ENCODE measurements at places on chromosomes 12 and 14. TPM values are rescaled to one million over a fixed set of nuclear protein-coding genes. Genes with fewer than 3 reads are reported as not detected.

Gene SLC2A14
- total RNA-seq: 0.28 TPM

Gene MGP
- 0.44 TPM for total RNA-seq

Gene RAB15
- total RNA-seq: 6.4 TPM

Gene KRT2
- not detected for total RNA-seq

Gene CLEC9A
- total RNA-seq: not detected

Gene CEP128
- total RNA-seq: 12.4 TPM

Gene DDN
- total RNA-seq: 0.56 TPM

Gene FLVCR2
- total RNA-seq: 0.11 TPM

Gene OR8S1
- total RNA-seq: not detected

Gene ZBTB39
- total RNA-seq: 6.4 TPM

Gene POTEG
- total RNA-seq: not detected

Gene CMKLR1
- total RNA-seq: not detected

Gene CRIP1
- total RNA-seq: 4.2 TPM

Gene HOXC13
- 4.9 TPM for total RNA-seq

Gene DIP2B
- total RNA-seq: 30.7 TPM

Gene TBC1D30
- 0.31 TPM for total RNA-seq

Gene NUAK1
- total RNA-seq: 55.4 TPM

Gene MAX
- total RNA-seq: 56.4 TPM

Gene ARMH4
- total RNA-seq: 1.1 TPM

Gene LBHD2
- not detected for total RNA-seq

Gene TDRD9
- total RNA-seq: 1.6 TPM

Gene VRTN
- total RNA-seq: not detected

Gene FAM90A1
- total RNA-seq: 0.41 TPM

Gene KRT6A
- 5,507 TPM for total RNA-seq

Gene C3AR1
- total RNA-seq: 0.14 TPM

Gene CCNK
- total RNA-seq: 47.5 TPM

Gene CLEC2B
- total RNA-seq: 1.4 TPM

Gene SLC25A47
- not detected for total RNA-seq

Gene MLXIP
- total RNA-seq: 19.2 TPM

Gene GALNT6
- 95.8 TPM for total RNA-seq

Gene CEBPE
- not detected for total RNA-seq

Gene GLT1D1
- total RNA-seq: not detected

Gene DTX1
- not detected for total RNA-seq

Gene HPD
- total RNA-seq: not detected

Gene ADAM21
- total RNA-seq: 0.44 TPM

Gene GNG2
- total RNA-seq: 6.7 TPM
